Stimulated activated CD8-positive, alpha-beta memory T cell treated with anti-CD3 and anti-CD28 coated beads, Interleukin-2, amount 100 ng/mL, for 1 hour (primary cell): ENCODE measurements at places on chromosomes 6 and 20.

- DNase-seq = no peak
Measured at GRCh38 chr6:7991536-7991935, 72.7 kb downstream of the BLOC1S5 start.

GRCh38 chr6:35804996-35805736 lies at the start of gene LHFPL5:
Gene LHFPL5 (plus strand): TSS chr6:35805352. CDS start chr6:35805671, 319 bp downstream.
- DNase-seq = no peak

DNA sequence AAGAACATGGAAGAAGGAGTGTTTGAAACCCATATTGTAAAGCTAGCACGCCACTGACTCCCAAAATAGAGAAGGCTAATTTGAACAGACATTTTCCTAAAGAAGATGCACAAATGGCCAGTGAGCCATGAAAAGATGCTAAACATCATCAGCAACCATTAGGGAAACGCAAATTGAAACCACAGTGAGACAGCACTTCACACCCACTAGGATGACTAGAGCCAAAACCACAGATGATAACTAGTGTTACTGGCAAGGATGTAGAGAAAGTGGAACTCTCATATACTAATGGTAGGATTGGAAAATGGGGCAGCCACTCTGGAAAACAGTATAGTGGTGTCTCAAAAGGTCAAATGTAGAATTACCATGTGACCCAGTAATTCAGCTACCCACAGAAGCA lies 58.2 kb downstream of the BMP7 start:
- DNase-seq = no peak

DNA sequence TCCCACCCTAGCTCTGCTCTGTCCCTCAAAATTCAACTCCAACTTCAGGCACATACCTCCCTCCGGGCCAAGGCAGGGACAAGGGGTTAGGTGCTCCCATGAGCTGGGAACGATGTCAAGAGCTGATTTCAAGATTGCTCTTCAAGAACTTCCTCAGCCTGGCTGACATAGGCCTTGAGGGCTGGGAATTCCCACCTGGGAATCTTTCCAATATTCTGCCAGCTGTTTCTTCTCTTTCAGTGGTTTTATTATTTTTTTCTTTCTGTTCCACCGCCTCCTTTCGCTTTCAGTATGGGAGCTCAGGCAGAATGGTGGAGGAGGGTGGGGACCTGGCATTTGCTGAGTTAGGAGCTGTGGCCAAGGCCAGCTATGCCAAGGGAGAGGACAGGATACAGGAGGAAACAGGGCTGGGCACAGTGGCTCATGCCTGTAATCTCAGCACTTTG lies 33.7 kb downstream of the SRSF3 start:
- DNase-seq = no peak

DNA sequence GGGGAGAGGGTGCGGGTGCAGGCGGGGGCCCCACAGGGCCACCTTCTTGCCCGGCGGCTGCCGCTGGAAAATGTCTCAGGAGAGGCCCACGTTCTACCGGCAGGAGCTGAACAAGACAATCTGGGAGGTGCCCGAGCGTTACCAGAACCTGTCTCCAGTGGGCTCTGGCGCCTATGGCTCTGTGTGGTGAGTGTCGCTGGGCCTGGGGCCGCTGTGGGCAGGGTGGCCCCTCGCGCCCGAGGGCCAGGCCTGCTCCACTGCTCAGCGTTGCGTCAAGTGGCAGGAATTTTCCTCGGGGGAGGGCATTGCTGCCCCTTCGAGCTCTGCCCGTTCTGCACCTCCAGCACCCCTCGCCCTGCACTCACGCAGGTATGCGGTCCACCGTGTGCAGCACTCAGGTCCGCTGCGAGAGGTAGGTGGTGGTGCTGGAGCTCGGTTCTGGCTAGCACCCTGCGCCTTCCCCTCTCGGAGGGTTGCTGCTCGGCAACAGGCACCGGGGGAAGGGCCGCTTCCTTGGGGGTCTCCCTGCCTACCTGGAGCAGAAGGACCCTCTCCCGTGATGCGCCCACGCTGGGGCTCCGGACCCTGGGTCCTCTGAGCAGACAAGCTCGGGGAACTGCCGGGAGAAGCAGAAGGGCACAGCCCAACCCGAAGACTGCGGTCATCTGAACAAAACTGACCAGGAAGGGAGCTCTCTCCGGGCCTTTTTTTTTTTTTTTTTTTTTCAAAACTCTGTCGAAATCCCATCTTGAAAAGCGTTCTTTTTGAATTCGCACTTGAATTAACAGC lies 674 bp downstream of the MAPK14 start:
- peak; percentile 1 for DNase-seq

GRCh38 chr20:35718972-35719635 lies 19.9 kb downstream of the ROMO1 start:
- no peak for DNase-seq

DNA sequence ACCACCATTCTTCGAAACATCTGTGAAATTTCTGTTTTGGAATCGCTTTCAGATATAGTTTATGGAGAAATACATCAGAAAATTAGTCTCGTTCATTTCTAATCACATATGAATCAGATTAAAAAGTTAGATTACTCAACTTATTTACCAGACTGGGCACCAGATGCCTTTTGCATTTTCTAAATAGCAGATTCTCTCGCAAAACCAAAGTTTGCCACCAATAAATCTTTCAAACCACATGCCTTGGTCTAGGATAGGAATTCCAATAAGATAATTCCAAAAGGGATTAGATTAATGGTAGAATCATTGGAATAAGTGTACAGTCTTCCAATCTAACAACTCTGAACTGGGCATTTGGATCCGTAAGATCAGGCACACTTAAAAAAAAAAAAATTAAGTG lies 160.4 kb upstream of the TAB2 start:
- no peak for DNase-seq

DNA sequence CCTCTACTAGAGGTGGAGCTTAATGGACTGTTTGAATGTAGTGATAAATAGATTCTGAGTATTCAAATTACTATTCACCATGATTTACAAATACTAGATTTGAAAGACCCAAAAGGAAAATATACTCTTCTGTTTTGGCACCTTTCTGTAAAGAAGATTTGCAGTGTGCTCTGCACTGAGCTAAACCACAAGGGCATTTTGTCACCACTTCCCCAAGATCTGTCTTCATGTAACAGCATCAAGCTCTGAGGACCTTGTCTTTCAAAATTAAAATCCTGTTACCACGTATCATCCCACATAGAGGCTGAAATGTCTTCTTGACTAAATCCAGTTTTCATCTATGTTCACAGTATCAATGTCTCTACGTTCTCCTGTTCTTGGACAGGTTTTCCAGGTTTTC lies 3.3 kb upstream of the PGK2 start:
- DNase-seq = no peak

DNA sequence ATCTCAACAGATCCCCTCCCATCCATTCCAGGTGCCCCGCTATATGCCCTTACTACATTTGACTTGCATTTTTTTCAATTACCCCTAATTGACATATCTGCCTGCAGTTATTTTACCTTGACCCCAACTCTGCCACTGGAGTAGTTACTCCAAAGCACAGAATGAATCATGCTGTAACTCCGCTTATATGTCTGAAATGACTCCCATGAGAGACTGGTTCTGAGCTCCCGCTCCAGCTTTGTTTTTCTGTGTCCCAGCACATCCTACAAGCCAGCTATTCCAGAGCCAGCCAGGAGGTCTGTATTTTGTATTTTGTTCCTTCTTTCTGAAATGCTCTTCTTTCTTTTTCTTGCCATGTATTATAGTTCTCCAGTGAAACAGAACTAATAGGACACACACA lies 10.9 kb upstream of the NOX3 start:
- no peak for DNase-seq

GRCh38 chr6:79574630-79575225 lies 37.5 kb upstream of the LCA5 start:
- DNase-seq = no peak

DNA sequence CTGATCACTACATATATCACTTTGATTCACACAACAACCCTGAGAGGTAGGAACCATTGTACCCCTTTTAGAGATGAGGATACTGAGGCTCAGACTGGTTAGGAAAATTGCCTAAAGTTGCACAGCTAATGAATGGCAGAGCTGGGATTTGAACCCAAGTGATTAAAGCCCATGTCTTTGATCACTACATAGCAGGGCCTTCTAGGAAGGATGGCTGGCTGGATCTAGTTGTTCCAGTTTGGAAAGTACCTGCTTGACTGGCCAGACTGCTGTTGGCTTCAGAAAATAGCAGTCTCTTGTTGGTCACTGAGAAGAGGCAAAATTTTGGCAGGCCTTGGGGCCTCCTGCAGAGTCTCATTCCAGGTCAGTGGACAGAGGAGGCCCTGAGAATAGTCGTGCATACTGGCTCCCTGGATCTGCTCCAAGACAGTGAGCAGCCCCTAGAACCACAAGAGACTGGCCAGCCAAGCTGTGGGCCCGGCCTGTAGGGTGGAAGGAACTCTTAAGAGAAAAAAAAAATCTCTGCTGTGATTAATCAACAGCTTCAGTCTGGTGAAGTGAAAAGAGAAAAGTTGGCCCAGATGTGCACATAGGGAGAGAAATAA lies 17.5 kb downstream of the PPARD start:
- no peak for DNase-seq

- DNase-seq = no peak
Measured at GRCh38 chr6:75204959-75205775, 686 bp downstream of the COL12A1 start.

GRCh38 chr20:43711098-43711654 lies 15.6 kb downstream of the GTSF1L start:
- no peak for DNase-seq

- no peak for DNase-seq
Measured at GRCh38 chr20:7773511-7773910, 166.7 kb downstream of the HAO1 start.

DNA sequence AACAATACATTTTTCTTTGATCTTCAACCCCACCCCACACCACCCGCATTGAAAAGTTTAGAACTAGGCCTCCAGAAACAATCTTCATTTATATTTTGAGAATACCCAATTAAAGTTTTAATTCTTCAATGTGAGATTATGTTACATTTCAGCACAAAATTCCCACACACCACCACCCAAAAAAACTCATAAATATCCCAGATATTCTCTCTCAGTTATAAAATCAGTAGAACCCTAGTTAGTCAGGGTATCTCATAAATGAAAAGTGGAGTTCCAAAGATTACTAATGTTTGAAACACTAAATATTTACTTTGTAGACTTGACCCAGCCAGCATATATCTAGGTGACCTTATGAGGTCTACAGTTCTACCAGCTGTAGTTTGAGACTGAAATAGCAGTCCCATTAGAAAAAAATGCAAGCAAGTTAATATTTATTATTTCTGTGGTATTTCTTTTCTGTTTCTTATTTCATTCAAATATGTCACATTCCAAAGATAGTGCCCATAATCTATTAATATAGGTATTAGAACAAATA lies 371.0 kb downstream of the TENT5A start:
- no peak for DNase-seq

DNA sequence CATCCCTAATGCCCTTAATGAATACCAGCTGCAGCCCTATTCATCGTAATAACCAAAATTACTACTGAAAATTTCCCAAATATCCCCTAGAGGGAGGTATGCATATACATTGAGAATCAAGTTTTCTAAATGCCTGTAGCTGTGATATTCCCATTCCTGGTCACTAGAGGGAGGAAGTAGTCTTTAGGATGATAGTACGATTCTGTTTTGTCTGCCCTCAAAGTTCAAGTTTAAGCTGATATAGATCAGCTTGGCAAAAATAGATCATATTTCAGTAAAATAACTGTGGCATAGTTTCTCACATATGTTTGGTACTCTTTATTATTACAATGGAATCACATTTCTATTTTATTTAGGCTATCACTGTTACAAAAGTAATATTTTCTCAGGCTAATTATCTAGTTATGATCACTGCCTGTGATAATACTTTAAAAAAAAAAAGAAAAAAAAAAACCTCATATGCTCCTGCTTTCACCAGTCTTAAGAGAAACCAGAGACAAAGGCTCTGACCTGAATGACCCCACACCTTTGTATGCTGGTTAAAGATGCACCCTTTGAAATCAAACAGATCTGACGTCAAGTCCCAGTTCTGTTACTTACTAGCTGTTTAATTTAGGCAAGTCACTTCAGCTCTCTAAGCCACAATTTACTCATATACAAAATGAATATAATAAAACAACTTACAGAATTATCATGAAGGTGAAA lies 11.0 kb downstream of the TSPYL1 start:
- no peak for DNase-seq

DNA sequence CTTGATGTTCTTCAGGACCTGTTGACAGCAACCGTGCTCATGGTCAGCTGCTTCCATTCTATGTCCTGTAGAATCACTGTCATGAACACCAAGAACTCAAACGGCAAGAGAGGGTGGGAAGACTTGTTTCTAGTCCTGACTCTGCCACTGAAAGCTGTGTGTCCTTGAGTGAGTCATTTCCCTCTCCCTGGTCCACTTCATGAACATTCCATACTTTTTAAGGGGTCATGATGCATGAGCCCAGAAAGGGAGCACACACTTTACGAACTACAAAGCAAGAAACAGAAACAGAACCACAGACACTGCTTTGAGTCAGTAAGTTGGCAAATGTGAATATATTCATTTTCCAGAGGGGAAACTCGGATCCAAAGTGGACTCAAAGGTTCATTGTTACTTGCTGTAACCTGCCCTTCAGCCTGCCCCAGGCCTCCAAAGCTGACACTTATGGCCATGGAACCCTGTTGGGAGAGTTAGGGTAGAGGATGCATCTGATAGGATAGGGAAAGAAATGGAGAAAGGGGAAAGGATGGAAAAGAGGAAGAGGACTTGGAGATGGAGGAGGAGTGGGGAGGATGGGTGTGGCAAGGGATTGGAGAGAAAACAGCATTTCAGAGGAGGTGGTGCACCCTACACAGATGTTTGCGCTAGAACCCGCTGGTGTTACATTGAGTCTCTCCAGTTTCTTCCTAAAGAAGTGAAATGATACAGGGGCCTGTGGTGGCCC lies 129.8 kb downstream of the FOXO3 start:
- no peak for DNase-seq

GRCh38 chr6:18260448-18261106 lies 3.8 kb downstream of the DEK start:
- no peak for DNase-seq

- no peak for DNase-seq
Measured at GRCh38 chr6:41859356-41859755, 35.8 kb downstream of the USP49 start.

DNA sequence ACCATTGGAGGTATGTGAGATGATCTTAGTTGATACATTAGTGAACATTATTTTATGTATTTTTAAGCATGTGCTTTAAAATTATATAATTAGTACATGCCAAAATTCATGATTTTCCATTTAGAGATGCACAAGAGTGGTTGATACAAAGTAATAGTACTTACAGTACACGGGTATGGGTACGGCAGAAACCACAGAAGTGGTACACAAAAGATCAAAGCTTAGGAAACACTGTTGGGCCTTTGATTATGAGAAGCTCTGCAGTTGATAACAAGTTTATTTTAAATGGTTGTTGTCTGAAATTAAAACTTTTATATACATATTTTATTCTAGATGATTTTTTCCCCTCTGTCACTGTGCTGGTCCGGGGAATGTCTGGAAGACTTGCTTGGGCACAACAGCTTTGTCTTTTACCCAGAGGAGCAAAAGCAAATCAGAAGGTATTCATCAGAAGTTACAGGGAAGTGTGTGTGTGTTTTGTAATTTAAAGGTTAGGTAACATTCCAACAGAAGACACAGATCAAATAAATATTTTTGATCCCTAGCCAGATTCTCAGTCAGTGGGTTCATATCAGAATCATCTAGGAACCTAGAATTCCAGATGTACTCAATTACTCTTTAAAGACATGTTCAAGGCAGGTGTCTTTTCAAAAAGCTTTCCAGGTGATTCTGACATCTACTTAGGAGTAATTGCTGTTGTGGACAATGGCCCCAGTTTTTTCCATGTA lies 32.5 kb upstream of the ADIG start:
- DNase-seq = no peak

GRCh38 chr20:51678026-51678697 lies 90.0 kb downstream of the ATP9A start:
- DNase-seq = no peak
